Activated T-helper 17 cell treated with anti-CD3 and anti-CD28 coated beads, Interleukin-2, amount 50 U/mL, for 72 hours (primary cell): ENCODE measurements at places on chromosomes 1 and 21. TPM values are rescaled to one million over a fixed set of nuclear protein-coding genes. Genes with fewer than 3 reads are reported as not detected.

The STIL gene
- 33.0 TPM for total RNA-seq

The OR2L8 gene
- total RNA-seq = not detected

The AJAP1 gene
- not detected for total RNA-seq

The PSMB4 gene
- 417 TPM for total RNA-seq

The DIO1 gene
- total RNA-seq = not detected

The ABCG1 gene
- total RNA-seq = 3.1 TPM

The KCNK2 gene
- total RNA-seq = not detected

- ATAC-seq = no peak
These were observed 256.3 kb upstream of the ADGRL4 start for GRCh38 chr1:79262745-79263258.

- ATAC-seq = no peak
These were observed 31.0 kb upstream of the TGFBR3 start for GRCh38 chr1:91916811-91917460.

DNA sequence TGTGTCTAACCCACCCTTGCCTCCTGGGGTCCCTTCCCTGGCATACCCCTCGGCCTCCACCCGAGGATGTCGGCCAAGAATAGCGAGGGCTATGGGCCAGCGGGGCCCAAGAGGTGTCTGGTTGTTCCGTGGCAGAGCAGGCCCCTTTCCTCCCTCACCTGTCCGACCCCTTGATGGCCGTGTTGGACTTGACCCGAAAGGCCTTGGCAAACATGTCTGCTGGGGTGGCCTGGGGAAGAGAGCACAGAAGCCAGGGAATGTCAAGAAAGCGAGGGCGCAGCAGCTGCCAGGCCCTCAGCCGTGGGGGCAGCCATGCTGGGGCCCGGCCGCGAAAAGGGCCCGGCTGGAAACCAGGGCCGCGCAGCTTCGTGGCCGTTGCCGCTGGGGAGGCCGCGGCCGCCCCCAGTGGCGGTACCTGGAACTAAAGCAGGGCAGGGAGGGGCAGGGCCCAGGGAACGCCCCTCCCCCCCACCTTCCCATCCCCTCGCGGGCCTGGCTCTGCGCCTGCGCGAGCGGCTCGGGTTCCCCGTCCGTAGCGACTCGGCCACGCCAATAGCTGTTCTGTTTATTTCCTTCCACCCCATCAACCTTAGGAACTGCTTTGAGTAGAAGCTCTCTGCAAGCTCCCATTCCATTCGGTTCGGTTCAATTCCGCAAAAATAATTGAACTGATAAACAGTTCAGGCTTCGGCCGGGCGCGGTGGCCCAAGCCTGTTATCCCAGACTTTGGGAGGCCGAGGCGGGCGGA lies at the start of gene EIF2D:
EIF2D (minus strand) TSS at position 337 of the 748 bp plus-strand sequence; CDS start at position 214, 123 bp downstream.
- peak; percentile 83 for ATAC-seq

GRCh38 chr1:62269851-62270495 lies 49.3 kb downstream of the KANK4 start:
- no peak for ATAC-seq

DNA sequence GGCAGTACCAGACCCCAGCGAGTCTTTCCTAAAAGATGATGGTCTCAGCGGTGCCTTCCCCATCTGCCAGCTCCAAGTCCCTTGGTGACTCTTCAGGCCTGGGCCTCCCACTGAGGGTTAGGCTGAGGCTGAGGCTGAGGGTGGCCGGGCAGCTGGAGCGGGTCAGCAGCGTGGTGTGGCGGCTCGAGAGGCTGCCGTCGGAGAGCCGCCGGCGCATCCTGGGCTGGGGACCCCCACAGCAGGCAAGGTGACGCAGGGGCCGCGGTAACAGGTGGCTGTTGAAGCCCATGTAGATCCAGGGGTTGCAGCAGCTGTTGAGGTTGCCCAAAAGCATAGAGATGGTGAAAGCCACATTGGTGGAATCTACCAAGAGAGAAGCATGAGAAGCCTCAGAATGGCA lies 7.0 kb downstream of the AVPR1B start:
- ATAC-seq = no peak

- ATAC-seq = no peak
These were observed 5.0 kb downstream of the PALMD start for GRCh38 chr1:99650773-99651437.

GRCh38 chr1:30332116-30333094 lies 391.0 kb downstream of the MATN1 start:
- no peak for ATAC-seq

DNA sequence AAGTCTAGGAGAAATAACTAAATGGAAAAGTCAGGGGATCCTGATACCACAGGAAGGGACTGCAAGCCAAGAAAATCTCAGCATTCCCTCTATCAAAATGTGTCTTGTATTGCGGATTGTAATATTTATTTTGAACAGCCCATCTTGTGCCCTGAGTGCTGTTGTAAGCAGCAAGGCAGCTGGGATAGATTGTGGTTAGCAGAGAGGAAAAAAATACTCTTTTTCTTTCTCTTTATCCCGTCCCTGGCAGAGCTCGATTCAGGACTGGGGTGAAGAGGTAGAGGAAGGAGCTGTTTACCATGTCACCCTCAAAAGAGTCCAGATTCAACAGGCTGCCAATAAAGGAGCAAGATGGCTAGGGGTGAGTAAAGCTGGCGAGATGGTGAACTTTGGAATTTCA lies 1.2 kb downstream of the RGL1 start:
- no peak for ATAC-seq

DNA sequence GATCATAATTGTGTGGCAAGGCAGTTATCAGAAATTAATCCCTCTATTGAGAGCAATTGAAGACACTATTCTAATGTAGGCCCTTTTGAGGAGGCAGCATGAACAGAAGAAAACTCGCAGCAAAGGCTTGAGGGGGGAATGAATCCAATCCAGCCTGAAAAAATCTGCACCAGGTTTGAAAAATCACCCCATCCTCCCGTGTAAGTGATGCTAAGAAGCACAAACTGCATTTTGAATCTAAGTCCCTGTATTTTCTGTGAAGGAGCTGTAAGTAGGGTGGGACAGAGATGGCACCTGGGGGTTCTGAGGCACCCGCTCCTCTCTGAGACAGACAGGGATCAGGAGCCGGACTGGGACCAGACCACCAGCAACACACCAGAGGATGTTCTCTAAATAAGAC lies at the start of gene CRB1:
CRB1 (plus strand) TSS at position 241 of the 400 bp plus-strand sequence. CDS start 161 bp downstream, outside the sequence.
- no peak for ATAC-seq

DNA sequence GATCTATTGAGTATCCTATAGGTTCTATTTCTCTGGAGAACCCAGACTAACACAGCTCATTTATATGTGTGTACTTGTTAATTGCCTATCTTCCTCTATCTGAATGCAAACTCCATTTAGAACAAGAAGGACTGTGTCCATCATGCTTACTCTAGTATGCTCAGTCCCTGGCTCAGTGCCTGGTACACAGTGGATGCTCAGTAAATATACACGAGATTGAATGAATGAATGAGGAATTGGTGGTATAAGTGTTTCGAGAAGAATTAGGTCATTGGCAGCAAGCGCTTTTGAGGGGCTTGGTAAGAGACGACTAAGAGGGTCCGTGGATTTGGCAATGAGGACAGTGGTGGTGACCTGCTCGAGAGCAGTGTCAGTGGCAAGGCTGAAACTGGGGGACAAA lies 112.5 kb downstream of the CSMD2 start:
- no peak for ATAC-seq

DNA sequence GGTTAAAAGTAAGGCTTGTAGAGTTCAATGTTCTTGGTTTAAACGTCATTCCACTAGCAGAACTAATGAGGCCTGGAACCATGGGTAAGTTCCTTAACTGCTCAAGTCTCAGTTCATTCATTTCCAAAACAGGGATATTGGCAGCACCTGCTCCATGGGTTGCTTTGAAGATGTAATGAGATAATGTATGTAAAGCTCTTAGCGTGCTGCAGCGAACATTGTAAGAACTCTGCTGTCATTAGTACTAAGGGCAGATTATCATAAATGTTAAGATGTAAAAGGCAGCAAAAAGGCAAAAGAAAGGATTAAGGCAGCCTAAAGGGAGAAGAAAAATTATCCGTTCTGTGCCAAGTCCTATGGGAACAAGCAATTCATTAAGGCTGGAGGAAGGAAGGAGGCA lies 129.1 kb upstream of the NGF start:
- ATAC-seq = no peak

GRCh38 chr1:98467122-98467521 lies 194.4 kb upstream of the SNX7 start:
- ATAC-seq = no peak

GRCh38 chr1:201016211-201016651 lies 7.3 kb downstream of the KIF21B start:
- ATAC-seq = no peak

DNA sequence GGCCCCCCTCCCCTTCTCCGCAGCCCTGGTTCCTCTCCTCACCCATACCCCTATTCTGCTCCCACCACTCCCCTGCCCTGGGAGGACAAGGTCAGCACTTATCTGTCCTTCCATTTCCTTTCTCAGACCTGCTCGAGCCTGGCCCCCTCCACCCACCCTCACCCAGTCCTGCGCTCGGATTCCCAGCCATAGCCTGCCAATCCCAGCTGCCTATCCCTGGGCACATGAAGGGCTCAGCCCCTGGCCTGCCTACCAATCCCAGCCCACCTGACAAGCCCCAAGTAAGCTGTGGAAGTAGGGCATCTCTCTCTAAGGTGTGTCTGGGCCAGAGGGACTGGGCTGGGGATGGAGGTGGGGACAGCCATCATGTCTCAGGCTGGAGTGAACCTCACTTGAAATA lies 5.4 kb downstream of the BLACAT1 start:
- no peak for ATAC-seq

GRCh38 chr1:244349581-244350001 lies 102.1 kb downstream of the ADSS2 start:
- ATAC-seq = peak; percentile 54

DNA sequence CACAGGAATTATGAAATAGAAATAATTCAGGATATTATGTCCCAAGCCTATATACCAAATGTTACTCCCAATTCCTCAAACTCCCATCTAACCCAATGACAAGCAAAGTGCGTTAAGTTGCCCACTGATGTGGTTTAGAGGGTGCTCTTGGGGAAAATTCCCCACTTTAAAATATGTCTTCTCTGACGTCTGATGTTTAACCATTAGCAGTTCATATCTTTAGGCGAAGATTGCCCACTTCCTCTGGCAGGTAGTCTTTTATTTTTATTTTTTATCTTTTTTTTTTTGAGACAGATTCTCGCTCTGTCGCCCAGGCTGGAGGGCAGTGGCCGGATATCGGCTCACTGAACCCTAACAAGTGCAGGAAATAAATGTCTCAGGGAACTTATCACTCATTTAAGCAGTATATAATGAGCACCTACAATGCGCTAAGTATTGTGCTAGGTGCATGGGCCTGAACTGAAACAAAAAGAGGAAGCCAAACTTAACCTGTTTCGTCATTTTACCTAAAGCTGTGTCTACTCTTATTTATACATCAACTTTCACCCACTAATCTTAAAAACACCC lies 1.3 kb upstream of the LYST start:
- peak; percentile 10 for ATAC-seq

GRCh38 chr1:14761291-14762153 lies 163.0 kb downstream of the KAZN start:
- ATAC-seq = no peak

- ATAC-seq = no peak
These were observed 93.9 kb upstream of the DAB1 start for GRCh38 chr1:57517587-57518374.
